ENCODE measurements at places on chromosomes 6 and 20. TPM values are rescaled to one million over a fixed set of nuclear protein-coding genes. Genes with fewer than 3 reads are reported as not detected.

The TBX18 gene
- total RNA-seq: not detected

The HLA-DMB gene
- total RNA-seq: not detected

The ACTL10 gene
- total RNA-seq: 3.4 TPM

DNA sequence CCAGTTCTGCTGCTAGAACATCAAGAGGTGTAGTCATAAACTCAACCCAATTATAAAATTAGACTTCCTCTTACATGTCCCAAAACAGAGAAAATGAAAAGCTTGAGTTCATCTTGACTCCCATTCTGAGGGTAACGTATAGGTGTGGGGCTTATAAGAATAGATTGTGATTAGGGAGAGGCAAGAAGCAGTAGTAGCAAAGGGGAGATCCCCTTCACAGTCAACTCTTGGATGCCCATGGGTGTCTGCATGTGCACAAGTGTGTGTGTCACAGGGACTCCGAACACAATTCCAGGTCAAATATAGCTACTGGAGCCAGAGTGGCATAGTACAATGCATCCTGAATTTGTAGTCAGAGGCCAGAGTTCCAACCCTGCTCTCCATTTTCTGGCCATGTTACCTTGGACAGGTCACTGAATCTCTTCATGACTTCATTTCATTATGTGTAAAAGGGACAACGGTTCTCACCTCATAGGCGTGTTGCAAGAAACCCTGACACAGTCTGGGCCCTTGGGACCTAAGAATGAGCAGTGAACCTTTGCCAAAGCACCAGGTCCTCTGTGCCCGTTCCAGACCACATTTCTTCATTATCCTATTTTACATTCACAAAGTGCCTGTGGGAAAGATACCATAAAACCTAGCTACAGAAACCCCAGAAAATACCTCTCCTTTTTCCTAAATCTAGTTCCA lies 11.8 kb downstream of the GSTA4 start:
- DNase-seq: no peak
- no peak overlapping the region for H3K4me3 ChIP-seq
- no peak overlapping the region for H3K27ac ChIP-seq
- no peaks in the 10 kb centered on the region for H3K27me3 ChIP-seq
- no peaks in the 10 kb centered on the region for H3K4me1 ChIP-seq

DNA sequence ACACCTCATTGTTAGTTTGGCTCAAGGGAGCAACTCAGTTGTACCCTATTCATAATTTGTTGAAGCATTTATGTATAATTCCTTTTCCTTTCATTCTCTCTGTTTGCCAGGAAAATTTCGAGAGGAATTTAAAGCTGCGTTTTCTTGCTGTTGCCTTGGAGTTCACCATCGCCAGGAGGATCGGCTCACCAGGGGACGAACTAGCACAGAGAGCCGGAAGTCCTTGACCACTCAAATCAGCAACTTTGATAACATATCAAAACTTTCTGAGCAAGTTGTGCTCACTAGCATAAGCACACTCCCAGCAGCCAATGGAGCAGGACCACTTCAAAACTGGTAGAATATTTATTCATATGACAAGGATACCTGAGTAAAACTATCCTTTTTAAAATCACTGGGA lies 45.2 kb upstream of the GFRAL start:
- H3K4me3 ChIP-seq: no peak overlapping the region
- no peaks in the 10 kb centered on the region for H3K27me3 ChIP-seq
- no peak overlapping the region for H3K27ac ChIP-seq
- no peaks in the 10 kb centered on the region for H3K36me3 ChIP-seq
- no peak for DNase-seq

GRCh38 chr20:53852014-53852413 lies 218.4 kb downstream of the BCAS1 start:
- H3K4me1 ChIP-seq: peaks cover 13% of the 10 kb centered on the region
- no peaks in the 10 kb centered on the region for H3K36me3 ChIP-seq
- DNase-seq: no peak
- H3K4me3 ChIP-seq: no peak overlapping the region
- no peaks in the 10 kb centered on the region for H3K27me3 ChIP-seq

DNA sequence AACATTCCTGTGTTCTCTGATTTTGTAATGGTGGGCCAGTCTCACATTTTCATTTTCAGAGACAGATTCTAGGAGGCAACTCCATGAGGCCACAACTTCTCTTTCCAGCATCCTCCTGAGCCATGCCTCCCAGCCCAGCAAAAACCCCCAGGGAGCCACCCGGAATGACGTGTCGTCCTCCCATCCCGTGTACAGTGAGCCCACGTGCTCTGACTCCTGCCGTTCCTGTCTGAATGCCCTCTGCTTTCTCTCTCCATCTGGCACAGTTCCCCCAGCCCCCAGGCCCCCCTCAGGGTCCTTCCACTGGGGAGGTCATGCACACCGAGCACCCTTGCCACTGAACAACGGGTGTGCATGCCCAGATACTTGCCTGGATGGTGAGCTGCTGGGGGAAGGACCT lies 38.0 kb downstream of the C20orf203 start:
- H3K4me3 ChIP-seq: no peak overlapping the region
- no peaks in the 10 kb centered on the region for H3K27me3 ChIP-seq
- H3K36me3 ChIP-seq: no peaks in the 10 kb centered on the region
- no peak overlapping the region for H3K27ac ChIP-seq

DNA sequence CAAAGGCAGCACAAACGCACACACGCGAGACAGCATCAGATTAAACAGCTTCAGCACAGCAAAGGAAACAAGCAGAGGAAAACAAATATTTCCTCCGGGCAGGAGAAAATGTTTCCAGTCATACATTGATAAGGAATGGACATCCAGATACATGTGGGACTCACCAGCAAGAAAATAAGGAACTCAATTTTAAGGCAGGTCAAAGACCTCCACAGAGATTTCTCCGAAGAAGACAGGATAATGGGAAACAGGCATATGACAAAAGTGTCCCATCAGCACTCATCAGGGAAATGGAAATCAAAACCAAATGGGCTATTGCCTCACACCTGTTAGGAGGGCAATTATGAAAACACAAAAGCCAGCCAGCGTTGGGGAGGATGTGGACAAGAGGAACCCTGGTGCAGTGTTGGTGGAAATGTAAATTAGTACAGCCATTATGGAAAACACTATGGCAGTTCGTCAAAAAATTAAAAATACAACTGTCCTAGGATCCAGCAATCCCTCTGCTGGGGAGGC lies 9.7 kb upstream of the SLCO4A1 start:
- H3K27ac ChIP-seq: no peak overlapping the region
- no peak overlapping the region for H3K4me3 ChIP-seq
- H3K36me3 ChIP-seq: no peaks in the 10 kb centered on the region
- no peak for DNase-seq

Measured in Caco-2 (cell line).